ENCODE measurements at places on chromosomes 4 and X.

GRCh38 chr4:68577590-68577989 is 1.5 kb upstream of the UGT2B17 start:
- no peak for DNase-seq

DNA sequence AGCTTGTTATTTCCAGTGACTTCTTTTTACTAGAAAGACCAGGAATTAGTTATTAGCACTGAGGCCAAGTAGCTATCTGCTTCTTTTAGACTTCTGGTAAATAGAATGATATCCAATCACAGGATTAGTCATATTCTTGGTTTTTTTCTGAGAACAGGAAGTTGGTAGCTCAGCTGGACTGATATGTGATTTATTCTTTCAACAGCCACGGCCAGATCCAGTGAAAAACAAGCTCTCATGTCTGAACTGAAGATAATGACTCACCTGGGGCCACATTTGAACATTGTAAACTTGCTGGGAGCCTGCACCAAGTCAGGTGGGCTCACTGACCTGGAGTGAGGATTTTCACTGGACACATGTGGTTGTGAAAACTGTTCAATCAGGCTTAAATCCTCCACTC is 48.6 kb downstream of the PDGFRA start:
- DNase-seq: peak; percentile 67

DNA sequence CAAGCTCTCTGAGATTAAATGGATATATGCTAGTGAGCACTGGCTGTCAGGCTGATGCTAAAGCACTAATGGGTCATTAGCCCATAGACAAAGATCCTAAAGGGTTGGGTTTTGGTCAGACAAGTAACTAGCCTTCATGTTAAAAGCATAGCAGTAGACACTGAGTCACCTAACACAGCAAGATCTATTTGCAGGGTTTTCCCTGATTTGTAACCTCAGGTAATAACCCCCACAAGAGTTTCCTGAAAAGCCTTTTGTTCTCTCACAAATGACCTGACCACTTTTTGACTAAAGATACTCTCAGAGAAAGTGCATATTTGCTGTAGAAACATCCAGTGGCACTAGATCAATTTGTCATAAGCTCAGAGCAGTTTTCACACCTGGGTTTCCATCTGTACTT is 251.1 kb upstream of the TEX13A start:
- DNase-seq: no peak

DNA sequence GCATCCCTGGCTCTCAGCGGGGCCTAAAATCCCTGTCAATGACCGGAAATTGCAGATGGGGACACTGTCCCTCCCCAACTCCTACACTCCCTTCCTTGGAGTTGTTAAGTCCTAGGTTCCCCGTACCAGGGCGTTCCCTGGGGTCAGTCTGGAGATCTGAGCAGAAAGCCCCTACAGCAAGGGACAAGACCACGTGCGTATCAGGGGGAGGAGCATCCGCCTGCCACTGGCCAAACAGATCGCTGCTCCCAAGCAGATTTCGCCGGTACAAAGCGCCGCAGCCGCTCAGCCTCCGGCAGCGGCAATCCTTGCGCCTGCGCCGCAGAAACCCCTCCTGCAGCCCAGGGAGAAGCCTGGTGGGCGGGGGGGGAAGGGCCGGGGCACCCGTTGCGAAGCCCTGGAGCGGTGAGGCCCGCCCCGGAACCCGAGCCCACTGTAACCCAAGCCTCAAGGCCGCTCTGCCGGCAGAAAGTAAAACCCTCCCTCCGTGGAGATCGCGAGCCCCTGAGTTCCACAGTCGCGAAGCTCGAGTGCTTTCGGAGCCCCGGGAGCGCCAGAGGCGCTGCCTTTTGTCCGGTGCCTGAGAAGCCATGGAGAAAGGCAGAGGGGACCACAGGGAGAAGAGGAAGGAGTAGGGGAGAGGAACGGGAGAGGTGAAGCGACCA is 2.7 kb downstream of the CRMP1 start:
- no peak for DNase-seq

DNA sequence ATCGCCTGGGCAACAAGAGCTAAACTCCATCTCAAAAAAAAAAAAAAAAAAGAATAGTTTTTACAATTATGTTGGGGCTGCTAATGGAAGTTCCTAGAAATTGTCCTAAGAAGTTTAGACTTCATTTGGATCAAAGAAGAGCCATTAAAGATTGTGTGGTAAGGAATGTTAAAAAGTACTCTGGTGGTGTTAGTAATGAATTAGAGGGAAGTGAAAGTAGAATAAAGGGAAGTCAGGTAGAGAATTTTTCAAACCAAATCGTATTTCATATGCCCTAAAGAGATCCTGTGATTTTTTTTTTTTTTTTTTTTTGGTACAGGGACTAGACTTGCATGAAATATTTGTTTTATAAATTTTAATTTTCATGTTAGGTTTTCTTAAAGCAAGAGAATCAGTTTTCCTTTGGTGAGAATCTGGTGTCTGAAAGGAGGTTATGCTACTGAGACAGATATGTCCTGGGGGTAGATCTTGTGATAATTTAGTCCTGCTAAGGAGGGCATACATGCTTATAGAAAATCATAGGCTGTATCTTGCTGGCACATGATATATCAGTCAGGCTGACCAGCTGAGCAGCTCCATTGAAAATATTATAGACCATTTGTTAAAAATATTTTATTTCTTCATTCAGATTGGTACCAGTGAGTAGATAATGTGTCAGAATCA is 10.7 kb downstream of the SEC24B start:
- no peak for DNase-seq

DNA sequence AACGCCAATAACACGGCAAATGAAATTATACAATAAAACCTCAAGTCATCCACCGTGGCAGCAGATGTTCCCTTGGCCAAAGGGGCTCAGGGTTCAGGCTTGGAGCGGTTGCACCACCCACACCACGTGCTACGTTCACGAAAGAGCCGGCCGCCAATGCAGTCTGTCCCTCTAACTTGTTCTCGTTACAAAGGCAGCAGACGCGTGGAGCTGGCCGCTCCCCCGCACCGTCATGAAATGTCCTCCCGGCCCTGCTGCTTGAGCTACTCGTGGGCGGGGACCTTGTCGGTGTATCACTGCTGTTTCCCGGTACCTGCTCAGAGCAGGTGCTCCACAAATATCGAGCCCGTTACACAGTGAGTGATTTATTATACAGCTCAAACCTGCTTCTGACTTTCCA is 36.4 kb upstream of the MAN2B2 start:
- DNase-seq: no peak

DNA sequence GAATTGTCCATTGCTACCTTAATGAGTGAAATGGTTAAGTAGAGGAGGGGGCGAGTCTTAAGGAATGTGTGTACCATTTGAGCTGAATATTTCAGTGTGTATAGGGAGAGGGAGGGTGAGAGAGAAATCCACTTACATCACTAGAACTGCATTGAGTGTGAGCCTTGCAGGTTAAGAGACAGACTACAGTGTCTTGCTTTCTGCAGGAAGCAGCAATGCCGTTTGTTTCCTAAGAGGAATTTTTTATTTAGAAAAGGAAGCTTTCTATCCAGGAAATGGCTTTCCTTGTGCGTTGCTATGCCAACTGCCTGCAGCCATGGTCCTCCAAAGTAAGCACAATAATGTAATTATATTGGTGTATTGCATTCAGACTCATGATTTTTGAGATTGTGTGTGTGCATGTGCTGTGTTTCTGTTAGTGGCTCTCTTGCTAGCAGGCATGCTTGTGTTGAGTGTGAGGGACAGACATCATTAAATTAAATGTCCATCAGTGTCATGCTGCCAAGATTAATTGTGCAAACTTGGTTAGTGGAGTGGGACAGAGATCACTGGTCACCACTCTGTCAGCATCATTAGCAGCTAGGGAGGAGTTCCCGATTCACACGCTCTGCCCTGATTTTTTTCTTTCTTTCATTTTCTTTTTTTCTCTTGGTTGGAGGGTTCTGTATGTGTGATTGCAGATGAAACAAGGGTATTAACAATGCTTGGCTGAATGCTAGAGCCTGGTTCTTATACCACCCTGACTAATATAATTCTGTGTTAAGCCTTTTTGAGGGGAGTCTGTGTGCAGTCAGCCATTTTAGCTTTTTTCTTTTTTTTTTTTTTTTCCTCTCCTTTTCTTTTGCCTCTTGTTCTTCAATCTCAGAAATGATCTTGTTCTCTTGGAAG is 164.3 kb downstream of the RAPGEF2 start:
- DNase-seq: no peak

DNA sequence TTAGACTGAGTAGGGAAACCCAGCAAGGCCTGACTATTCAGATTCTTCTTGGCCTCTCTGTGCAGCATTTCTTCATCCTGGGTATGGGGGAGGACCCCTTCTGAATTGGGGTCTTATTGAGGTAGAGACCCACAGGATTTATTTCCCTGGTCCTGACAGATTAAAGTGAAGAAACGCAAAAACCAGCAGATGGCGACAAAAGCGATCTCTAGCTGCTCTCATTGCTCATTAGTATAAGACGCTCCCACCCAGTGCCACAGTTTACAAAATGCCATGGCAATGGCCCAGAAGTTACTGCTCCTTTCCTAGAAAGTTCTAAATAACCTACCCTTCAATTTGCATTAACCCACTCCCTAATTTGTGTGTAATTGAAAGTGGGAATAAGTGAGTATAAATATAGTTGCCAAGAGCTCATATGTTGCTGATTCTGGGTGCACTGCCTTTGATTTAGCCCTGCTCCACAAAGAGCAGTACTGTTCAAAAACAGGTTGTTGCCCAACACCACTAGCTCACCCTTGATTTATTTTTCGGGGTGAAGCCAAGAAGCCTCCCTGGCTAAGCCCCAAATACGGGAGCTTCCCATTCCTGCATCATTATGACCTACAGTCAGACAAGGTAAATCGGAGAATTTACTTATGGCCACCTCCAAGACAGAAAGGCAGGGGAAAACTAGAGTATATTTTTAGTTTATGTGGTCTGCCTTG is 3.7 kb upstream of the BEX4 start:
- DNase-seq: peak; percentile 17

DNA sequence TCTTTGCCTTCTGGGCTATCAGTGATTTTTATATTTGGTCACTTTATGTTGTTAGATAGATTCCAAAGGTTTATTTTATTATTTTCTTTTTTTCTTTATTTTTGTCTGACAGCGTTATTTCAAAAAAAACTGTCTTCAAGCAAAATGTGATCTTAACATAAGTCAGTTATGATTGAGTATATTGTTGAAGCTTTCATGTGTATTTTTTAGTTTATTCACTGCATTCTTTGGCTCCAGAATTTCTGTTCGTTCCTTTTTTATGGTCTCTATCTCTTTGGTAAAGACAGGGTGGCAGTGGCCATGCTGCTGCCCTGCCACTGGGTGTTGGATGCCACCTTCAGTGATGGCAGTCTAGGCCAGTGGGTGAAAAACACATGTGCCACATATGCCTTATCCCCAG is at the start of gene MAGEC3:
MAGEC3 (plus strand) TSS at position 301 of the 400 bp plus-strand sequence; CDS start at position 301, 0 bp downstream.
- no peak for DNase-seq

- DNase-seq: no peak
These were observed 2.2 kb downstream of the RNF150 start for GRCh38 chr4:141130947-141131605.

DNA sequence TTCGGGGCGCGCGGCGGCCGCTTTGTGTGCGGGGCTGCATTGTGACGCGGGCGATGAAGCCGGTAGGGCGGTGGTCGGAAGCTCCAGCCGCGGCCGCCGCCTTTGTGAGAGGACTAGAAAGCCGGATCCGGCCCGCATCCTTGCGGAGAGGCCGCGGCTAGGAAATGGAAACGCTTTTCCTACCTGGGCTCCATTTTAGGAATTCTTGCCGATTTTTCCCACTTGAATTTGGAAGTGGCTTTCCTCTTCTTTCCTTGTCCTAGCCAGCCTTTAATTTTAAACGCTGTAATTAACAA is 708 bp downstream of the TMSB4X start:
- DNase-seq: no peak

- no peak for DNase-seq
These were observed 2.6 kb downstream of the LHFPL1 start for GRCh38 chrX:112677167-112677566.

Data from GM04504 (cell line).